ENCODE measurements at places on chromosomes 2 and 18.

- no peak for DNase-seq
Observed at GRCh38 chr2:101883860-101884259, 107.9 kb upstream of the IL1R2 start.

- no peak for DNase-seq
Observed at GRCh38 chr2:20430035-20430434, 16.8 kb upstream of the RHOB start.

DNA sequence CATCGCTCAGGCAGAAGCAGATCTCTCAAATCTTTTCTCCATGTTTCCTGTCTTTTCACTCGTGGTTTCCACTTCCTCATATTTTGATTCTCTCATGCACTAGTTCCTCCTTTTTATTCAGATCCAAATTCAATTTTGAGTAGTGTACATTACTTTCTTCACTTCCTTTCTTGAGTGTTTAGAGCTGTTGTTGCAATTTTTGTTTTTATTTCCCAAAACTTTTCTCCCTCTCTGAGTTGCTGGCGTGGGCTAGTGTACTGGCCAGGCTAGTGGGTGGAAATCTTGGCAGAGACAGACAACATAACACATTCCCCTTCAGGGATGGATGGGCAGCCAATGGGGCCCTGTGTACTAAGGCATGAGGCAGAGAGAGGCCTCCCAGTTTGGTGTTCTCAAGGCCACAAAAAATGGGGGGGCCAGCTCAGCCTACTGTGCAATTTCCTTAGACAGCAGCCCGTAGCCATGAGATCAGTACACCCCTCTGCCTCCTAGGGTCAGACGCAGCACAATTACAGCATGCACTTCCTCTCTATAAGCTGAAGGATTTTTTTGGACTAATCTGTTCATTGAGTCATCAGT lies 145.1 kb upstream of the PID1 start:
- no peak for DNase-seq

GRCh38 chr2:112972423-112973086 lies 5.3 kb upstream of the IL36G start:
- DNase-seq = no peak

GRCh38 chr2:180599804-180600203 lies 380.6 kb upstream of the UBE2E3 start:
- DNase-seq = no peak

DNA sequence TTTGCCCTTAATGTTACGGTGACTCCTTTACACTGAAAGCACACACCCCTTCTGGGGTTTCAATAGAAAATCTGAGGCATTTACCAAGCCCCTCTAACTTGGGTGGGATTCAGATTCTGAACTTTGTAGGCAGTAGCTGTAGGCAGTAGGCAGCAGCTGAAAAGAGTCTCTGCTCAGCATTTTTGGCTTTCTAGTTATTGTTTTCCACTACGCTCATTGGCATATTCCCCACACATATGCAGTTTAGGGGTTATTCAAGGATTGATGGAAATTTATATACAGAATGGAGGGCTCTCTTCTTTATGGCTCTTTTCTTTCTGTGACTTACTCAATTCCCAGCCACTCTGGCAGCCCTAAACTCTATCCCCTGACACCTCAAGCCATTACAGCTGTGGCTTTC lies 232.7 kb upstream of the REV1 start:
- DNase-seq = no peak

- DNase-seq = no peak
Observed at GRCh38 chr2:211468217-211468616, 911.8 kb downstream of the CPS1 start.

GRCh38 chr2:173404841-173405750 lies 50.4 kb downstream of the CDCA7 start:
- no peak for DNase-seq

GRCh38 chr18:48446582-48447225 lies 37.5 kb upstream of the ZBTB7C start:
- peak; percentile 67 for DNase-seq

DNA sequence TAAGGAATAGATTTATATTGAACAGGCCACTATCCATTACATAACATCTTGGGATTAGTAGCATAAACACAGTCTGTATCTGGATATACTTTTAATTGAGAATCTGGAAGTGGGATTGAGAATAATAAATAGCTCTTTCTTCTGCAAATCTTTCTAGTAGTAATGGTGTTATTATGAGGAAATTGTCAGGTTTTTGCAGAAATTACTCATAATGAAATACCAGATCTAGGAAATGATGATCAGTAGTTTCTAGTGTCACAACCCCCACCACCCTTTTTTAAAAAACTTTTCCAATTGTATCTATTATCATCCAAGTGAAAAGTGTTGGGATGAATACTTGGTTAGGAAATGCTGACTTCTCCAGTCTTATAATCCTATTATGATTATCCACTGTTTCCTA lies 18.7 kb downstream of the NBEAL1 start:
- no peak for DNase-seq

DNA sequence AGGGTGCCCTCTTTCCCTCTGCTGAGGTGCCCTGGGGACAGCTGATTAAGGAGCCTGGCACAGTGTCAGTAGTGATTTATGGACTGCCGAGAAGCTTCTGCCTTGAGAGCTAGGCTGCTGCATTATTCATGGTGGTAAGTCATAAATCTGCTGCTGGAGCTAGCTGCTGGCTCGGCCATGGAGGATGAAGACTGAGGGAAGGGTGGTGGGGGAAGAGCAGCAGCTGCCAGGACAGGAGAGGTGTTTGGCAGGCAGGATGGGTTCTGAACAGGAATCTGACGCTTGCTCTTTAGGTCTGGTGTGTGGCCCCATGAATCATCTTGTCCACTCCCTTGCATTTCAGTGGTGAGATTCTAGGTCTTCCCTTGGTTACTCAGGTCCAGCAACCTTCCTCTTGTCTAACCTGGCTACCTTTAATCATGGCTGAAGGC lies 296.3 kb downstream of the DYSF start:
- no peak for DNase-seq

DNA sequence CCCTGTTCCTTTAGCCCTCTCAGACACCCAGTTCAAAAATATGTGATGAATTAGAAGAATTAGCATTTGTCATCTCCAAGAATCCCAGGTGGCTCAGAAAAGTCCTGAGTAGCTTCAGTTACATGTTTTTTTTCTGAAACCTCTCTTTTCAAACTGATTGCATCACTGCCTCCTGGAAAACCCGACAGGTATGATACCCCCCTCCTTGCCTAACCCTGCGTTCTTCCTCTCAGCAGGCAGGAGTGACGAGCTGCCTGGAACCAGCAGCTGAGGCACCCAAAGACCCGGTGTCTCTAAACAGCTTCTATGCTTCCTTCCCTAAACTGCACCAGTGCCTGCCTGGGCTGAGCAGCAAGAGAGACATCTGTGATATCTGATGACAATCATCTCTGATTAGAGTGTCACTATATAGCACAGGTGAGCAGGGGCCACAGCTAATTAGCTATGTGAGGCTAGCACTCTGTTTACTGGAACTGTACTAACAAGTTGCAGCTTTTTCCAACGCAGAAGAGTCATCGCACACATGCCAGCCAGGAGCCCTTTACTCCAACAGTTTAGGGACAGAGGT lies 376.4 kb upstream of the ATP5MC3 start:
- DNase-seq = no peak

DNA sequence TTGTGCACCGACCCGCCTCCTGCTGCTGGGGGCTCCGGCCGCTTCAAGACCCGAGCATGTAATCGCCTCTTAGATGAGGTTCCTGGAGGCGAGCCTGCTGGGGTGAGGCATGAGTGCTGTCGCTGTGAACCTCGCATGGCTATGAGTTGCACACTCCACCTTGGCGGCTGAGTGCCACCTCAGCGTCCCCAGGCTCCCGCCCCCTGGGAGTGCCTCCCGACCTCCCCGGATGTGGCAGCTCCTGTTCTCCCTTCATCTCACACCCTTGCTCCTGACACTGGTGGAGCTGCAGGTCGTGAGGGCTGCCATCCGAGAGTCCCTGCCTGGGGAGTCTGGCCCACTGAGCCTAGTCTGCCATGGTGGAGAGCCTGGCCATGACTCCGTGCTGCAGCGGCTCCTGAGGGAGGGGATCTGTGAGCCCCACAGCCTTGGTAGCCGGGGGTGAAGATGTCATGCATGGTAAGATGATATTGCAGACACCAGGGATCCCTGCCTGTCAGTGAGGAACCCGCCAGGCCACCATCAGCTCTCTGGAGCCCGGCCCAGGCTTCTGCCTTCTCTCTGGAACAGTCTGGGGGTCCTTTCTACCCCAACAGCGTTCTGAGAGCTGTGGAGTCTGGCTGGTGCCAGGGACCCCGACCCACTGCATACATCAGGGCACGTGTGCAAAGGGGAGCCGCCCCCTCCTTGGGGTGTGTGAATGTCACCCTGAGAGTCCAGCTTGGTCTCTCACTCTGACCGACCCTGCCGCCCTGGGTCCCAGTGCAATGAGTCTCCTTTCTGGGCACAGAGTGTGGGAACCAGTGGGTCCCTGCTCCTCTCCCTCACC lies 61.6 kb upstream of the HS6ST1 start:
- DNase-seq = no peak

GRCh38 chr2:148021886-148022285 lies 995 bp downstream of the MBD5 start:
- no peak for DNase-seq

DNA sequence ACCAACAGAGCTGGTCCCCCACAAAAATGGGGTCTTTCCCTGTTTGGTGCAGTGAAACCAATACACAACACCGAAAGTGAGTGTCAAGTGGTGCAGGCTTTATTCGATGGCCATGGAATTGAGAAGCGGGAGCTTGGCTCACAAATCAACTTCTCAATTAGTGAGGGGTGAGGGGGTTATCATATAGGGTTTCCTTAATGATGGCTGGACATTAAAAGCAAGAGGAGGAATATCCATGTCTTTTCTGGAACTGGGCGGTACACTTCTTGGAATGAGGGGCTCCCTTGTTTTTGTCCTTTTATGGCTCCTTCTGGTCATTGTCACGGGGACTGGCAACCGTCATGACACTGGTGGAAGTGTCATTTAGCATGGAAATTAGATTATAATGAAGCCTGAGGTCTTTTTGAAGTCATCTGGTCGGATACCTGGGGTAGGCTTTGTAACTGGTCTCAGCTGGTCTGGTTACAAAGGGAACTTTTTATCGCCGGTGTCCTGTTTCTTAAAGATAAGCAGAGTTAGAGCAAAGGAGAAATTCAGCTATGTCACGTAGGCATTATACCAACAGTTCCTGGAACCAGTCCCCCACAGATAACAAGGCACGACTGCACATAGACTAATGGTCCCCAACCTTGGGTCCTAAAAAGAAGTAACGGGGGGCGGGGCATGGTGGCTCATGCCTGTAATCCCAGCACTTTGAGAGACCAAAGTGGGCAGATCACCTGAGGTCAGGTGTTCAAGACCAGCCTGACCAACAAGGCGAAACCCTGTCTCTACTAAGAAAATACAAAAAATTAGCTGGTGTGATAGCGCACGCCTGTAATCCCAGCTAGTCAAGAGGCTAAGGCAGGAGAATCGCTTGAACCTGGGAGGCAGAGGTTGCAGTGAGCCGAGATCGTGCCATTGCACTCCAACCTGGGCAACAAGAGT lies 93.5 kb upstream of the NDUFV2 start:
- no peak for DNase-seq

- DNase-seq = no peak
Observed at GRCh38 chr18:59629894-59630293, 67.3 kb downstream of the CCBE1 start.

DNA sequence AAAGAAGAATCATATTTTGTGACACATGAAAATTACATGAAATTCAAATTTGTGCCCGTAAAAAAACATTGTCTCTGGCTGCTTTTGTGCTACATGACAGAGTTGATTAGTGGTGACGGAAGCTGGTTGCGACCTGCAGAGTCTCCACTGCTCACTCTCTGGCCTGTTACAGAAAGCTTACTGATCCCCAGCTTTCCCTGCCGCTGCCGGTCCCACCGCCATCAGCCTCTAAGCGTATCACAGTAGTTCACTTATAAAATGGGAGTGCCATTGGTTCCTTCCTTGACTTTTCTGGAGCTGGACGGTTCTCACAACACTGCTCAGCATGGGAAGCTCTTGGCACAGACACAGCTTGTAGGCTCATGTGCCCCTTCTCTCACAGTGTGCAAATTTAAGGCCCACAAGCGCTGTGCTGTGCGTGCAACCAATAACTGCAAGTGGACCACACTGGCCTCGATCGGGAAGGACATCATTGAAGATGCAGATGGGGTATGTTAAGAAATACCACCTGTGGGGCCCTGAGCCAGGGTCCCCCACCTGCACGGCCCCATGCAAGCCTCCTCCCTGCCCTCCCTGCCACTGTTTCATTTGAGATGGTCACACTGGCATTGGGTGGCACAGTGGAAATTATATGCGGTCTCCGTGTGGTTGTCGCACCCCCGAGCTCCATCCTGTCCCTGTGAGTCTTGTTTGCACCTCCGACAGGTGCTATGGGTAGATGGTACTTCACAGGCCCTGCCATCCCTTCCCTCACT lies 81.3 kb downstream of the DGKD start:
- DNase-seq = no peak

- peak; percentile 67 for DNase-seq
Observed at GRCh38 chr18:65750389-65751154, at the start of gene CDH7. Gene CDH7, plus strand, starts transcription at chr18:65751012. Its CDS starts 11,831 bp downstream, at chr18:65762843.

- DNase-seq = no peak
Observed at GRCh38 chr2:184599872-184600222, 1.5 kb downstream of the ZNF804A start.

GRCh38 chr2:161147856-161148255 lies 12.4 kb upstream of the TANK start:
- DNase-seq = no peak

DNA sequence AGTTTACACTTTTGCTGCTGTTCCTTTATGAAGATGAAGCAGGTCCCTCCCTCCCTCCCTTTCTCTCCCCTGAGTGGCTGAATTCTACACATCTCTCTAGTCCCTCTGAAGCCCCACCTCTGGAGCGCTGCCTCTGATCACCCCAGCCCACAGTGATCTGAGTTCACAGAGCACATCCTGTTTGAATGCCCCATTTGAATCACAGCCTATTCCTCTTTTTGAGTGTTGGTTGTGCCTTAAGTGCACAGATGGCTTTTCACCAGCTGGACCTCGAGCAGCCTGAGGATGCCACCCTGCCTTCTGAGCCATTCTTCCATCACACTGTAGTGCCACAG lies 87.1 kb downstream of the ITGB1BP1 start:
- DNase-seq = peak; percentile 79

GRCh38 chr2:70516596-70516995 lies 37.0 kb downstream of the TGFA start:
- DNase-seq = no peak

GRCh38 chr2:168731616-168732015 lies 70.8 kb upstream of the NOSTRIN start:
- no peak for DNase-seq

- DNase-seq = no peak
Observed at GRCh38 chr18:79952456-79952995, 1.1 kb upstream of the SLC66A2 start.

GRCh38 chr2:229330952-229331351 lies 59.9 kb upstream of the PID1 start:
- DNase-seq = no peak

GRCh38 chr2:102418421-102418961 lies 4.5 kb upstream of the IL18RAP start:
- no peak for DNase-seq

- no peak for DNase-seq
Observed at GRCh38 chr2:144759746-144760145, 239.8 kb upstream of the ZEB2 start.

DNA sequence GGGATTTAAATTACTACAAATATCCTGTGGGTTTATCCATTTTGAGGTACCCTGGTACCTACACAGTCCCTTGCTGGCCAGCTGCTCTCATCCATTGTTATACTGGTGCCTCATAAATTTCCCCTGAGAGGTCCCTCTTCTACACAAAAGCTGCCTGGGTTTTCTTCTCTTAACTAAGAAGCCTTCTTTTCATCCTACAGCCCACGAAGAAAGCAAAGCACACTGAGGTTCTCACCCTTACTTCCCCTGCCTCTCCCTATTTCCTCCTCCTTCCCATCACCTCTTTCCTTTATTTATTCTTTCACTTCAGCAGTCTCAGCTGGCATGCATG lies 154.9 kb downstream of the CSRNP3 start:
- no peak for DNase-seq

Measured in NCI-H748 treated with DMSO at 0.1 percent for 48 hours (cell line).